A549 (cell line): ENCODE measurements at places on chromosomes 6 and 20. TPM values are rescaled to one million over a fixed set of nuclear protein-coding genes. Genes with fewer than 3 reads are reported as not detected.
A peak's percentile ranks its signal among the peaks of the same experiment; 100 is the strongest.

DNA sequence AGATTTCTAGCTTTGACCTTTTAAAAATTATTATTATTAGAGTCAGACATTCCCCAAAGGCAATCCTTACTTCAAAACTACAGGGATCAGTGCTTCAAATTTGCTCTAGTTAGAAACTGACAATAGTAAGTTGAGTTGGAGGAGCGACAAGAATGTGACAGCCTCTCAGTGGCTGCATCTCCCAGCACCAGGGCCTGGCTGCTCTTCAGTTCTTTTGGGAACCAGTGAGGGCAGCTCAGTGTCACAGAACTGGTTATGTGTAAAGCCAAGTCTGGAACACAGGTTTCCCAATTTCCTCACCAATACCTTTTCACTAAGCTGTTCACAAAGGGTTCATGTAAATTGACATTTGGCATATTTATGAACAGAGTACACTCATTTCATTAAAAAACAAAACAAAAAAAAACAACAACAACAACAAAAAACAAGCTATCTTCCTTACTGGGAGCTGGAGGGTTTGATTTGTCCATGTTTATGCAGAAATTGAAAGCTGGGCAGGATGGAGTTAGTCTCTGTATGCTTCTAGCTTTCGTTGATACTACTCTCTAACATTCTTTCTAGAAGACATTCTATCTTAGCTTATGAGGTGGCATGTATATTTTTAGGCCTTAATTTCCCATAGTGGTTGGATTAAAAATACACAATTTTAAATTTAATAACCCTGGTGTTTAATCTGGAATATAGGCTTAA lies 95.0 kb downstream of the SAMD5 start:
- no peak for DNase-seq

GRCh38 chr6:156437121-156437879 lies 339.9 kb upstream of the ARID1B start:
- no peak for DNase-seq

DNA sequence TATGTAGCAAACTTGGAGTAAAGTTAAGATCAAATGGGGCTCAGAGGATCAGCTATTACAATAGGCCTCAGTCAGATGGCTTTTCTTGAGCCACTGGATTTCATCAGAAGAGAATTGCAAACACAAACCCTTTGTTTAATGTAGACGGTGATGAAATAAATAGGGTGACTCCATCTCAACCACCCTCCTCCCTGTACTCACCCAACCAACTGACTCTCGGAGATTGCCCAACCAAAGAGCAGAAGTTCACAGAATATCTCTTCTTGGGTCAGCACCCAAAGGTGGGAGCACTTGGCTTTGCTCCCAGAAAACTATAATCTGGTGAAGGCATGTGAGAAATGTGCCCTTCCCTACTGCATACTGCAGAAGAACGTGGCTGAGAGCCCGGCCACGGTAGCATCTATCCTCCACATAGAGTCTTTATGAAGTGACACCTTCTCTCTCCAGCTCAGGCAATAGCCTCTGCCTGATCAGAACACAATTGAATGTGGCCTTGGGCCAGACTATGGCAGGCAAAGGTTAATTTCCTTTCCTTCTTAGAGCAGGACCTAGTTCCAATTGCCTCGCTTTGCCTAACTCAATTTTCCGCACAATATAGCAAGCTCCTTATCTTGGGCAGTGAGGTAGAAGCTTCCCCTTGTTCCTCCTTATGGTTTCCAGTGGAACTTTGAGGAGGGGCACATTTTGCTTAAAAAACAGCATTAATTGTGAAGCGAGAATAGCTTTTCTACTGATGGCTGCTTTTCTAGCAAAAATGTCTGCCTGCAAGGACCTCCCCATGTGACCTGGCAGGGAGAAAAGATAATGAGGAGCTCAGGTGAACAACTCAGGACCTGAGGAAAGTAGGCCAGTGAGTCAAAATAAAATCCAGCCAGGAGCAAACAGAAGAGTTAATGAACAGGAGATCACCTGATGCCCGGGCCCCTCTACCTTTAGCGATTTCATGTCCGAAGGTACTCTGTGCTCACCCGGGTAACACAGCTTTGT lies 79.4 kb downstream of the GFOD1 start:
- peak; percentile 58 for DNase-seq

DNA sequence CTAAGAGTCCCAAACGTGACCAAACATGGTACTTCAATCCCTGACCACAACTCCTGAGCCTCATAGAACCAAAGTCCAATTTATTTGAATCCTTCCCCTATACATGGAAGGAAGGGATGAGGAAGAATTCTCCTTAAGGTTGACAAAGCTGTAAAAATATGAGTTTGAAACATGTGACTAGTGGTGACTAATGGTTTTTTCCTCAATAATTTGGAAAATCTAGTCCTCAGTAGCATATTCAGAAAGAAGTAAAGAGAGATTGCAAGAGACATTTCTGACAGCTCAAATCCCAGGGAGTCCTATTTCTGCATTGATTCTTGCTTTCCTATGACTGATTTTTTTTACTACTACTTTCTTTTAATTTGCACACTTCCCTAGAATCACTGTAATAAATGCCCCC lies 443.7 kb downstream of the FRK start:
- DNase-seq: no peak

- DNase-seq: no peak
Observed at GRCh38 chr6:3857468-3858456, 8.6 kb downstream of the FAM50B start.

- peak; percentile 77 for DNase-seq
Observed at GRCh38 chr20:41692479-41693135, 74.4 kb upstream of the CHD6 start.

- no peak for DNase-seq
Observed at GRCh38 chr6:2124260-2124709, 121.1 kb downstream of the GMDS start.

DNA sequence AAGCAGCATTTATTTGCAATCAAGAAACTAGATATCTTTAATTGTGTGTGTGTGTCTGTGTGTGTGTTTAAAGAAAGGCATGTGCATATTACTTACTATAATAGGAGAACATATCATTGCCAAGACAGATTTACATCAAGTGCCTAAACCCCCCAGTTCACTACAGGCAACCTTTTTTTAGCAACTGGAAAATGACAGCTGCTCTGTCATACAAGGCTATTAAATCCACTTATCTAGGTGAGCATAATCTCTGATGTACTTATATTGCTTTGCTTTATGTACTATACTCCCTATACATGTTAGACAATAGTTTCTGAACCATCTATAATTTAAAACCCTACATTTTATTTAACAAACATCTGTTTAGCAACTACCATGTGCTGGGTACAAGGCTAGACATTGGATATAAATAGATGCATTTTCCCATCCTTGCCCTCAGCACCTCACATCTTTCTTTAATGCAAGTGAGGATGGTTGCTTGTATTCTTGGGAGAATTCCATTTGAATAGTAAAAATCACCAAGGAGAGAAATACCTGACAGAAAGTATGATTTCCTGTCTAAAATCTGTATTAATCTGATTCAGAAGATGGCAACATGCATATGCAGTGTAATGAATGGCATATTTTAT lies 398.3 kb downstream of the LAMA2 start:
- DNase-seq: no peak

DNA sequence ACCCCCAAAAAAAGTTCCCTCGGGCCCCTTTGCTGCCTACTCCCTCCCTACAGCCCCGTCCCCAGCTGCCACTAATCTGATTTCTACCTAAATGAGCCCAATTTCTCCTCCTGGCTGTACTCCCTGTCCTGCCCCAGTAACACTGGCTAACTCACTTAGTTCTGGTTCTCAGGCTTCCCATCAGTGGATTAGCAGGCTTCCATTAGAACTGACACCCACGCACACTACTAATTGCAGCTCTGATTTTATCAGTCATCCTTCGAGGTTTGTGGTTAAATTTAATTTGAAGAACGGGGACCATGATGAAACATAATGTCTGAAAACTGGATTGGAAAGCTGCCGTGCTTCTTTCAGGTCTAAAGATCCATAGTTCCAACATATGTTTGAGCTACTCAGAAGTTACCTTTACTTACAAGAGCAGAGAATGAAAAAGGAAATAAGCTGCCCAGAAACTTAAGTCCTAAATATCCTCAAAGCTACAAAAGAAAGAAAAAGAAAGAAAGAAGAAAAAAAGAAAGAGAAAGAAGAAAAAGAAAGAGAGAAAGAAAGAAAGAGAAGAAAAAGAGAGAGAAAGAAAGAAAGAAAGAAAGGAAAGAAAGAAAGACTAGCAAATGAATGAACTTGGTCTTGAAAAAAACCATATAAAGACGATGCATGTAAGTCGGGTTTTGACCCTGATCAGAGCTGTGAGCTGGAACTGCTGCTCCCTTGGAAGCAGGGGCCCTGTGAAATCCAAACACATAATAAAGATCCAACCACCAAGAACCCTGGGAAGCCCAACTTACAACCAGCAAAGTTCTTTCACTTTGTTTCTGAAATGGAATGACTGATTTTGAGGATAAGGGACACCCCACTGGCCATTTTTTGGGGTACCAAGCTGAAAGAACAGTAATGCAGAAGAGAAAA lies 51.7 kb downstream of the CNKSR3 start:
- no peak for DNase-seq

- DNase-seq: no peak
Observed at GRCh38 chr20:7490288-7490687, 450.0 kb downstream of the HAO1 start.

GRCh38 chr6:125931733-125932450 lies 24.7 kb upstream of the HINT3 start:
- DNase-seq: no peak

DNA sequence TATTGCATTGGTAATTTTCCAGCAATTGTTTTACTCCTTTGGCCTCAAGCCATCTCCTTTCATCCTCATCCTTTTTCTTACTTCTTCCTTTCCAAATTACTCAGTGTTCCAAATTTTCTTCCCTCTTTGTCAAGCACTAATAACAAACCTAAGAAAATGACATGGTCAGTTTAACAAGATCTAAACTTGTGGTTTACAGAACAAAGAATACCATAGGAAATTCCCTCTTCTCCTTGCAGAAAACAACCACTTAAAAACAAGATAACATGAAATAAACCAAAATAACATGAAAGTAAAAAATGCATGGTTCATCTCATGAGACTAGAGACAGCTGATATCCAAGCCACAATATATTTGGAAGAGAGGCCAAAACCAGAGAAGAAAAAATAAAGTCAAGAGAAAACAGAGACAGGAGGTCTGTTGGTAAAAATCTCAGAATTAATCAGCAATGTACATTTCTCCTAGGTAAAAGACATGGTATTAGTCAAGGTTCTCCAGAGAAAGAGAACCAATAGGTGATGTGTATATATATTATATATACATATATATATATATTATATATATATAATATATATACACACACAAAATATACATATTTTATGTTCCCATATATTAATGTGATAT lies 51.0 kb upstream of the SENP6 start:
- no peak for DNase-seq

- no peak for DNase-seq
Observed at GRCh38 chr20:63198606-63199005, 17.3 kb downstream of the YTHDF1 start.

DNA sequence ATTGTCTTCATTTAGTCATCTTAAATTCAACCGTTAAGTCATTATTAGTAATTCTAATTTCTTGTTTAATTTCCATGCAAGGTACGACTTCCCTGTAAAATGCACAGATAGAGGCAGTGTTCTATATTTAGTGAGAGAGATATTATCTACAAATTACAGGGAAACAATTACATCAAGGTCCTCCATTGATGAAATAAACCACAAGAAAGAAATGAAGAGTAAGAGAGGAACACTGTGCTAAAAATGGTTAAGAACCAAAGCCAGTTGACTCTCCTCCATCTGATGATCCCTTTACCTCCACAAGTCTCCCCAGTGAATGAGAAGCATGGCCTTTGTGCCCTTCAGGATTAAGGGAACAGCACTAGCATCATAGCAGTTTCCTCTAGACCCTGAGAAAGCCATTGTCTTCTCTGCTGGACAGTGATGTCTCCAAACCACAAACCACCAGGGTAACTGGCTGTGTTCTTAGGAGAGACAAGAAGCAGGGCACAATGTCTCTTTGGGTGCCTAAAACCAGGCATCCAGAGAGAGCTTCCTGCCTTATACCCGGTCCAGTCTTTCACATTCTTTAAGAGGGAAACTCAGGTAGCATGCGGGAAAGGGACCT lies 38.1 kb downstream of the IRF4 start:
- DNase-seq: no peak

DNA sequence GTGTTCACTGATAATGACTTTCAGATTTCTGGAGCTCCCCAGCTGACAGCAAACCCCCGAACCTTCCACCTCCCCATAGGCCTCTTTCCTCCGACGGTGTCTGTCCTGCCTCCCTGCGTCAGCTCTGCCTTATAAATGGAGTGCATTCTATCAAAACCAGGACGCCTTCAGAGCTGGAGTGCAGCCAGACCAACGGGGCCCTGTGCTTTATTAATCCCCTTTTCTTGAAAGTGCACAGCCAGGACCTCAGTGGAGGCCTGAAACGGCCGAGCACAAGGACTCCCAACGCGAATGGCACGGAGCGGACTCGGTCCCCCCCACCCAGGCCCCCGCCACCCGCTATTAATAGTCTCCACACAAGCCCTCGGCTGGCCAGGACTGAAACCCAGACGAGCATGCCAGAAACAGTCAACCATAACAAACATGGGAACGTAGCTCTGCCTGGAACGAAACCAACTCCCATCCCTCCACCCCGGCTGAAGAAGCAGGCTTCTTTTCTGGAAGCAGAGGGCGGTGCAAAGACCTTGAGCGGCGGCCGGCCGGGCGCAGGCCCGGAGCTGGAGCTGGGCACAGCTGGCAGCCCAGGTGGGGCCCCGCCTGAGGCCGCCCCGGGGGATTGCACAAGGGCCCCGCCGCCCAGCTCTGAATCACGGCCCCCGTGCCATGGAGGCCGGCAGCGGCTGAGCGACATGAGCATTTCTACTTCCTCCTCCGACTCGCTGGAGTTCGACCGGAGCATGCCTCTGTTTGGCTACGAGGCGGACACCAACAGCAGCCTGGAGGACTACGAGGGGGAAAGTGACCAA lies 42.3 kb upstream of the NAA20 start:
- DNase-seq: peak; percentile 77

GRCh38 chr6:139376017-139376330 lies 1.5 kb upstream of the CITED2 start:
- DNase-seq: no peak

- no peak for DNase-seq
Observed at GRCh38 chr6:53035549-53036213, 29.5 kb upstream of the FBXO9 start.

The B3GALT4 gene
- polyA plus RNA-seq: 0.24 to 0.41 TPM (median 0.27 TPM) in 3 replicates

The CNR1 gene
- 0.72 to 0.79 TPM (median 0.79 TPM) in 3 replicates for polyA plus RNA-seq

The BMP2 gene
- polyA plus RNA-seq: 0.09 to 0.20 TPM (median 0.19 TPM) in 3 replicates

The SLC17A3 gene
- polyA plus RNA-seq: 3.8 to 5.3 TPM (median 4.4 TPM) in 3 replicates

The LY6G6F gene
- not detected in 3 replicates for polyA plus RNA-seq

The CLPSL2 gene
- polyA plus RNA-seq: 0.37 to 0.38 TPM in 2 of 3 replicates, not detected in the other

The FYN gene
- polyA plus RNA-seq: 3.7 to 5.8 TPM (median 5.1 TPM) in 3 replicates

The TNXB gene
- polyA plus RNA-seq: 0.51 to 1.7 TPM (median 0.64 TPM) in 3 replicates

The SYS1 gene
- polyA plus RNA-seq: 20.2 to 20.5 TPM (median 20.2 TPM) in 3 replicates

The NOP56 gene
- polyA plus RNA-seq: 658 to 761 TPM (median 681 TPM) in 3 replicates

The MYT1 gene
- polyA plus RNA-seq: 0.21 to 0.26 TPM (median 0.26 TPM) in 3 replicates

The RAET1G gene
- 15.5 to 29.8 TPM (median 24.4 TPM) in 3 replicates for polyA plus RNA-seq

The PREX1 gene
- 4.2 to 5.2 TPM (median 5.0 TPM) in 3 replicates for polyA plus RNA-seq

The PLN gene
- polyA plus RNA-seq: not detected in 3 replicates

The MTFR2 gene
- polyA plus RNA-seq: 11.3 to 11.8 TPM (median 11.6 TPM) in 3 replicates

The TBCC gene
- 12.3 to 13.3 TPM (median 12.4 TPM) in 3 replicates for polyA plus RNA-seq

The REM1 gene
- not detected in 3 replicates for polyA plus RNA-seq

The HLA-DQA2 gene
- not detected in 3 replicates for polyA plus RNA-seq
